ENCODE measurements at places on chromosomes 12 and 14. TPM values are rescaled to one million over a fixed set of nuclear protein-coding genes. Genes with fewer than 3 reads are reported as not detected.

ART4 gene
- not detected for total RNA-seq

TAS2R30 gene
- total RNA-seq, result not detected

KLRC1 gene
- total RNA-seq, result not detected

CHST11 gene
- total RNA-seq, result 18.9 TPM

WNT1 gene
- not detected for total RNA-seq

OTOGL gene
- not detected for total RNA-seq

NOVA1 gene
- total RNA-seq, result 4.7 TPM

PELI2 gene
- 1.2 TPM for total RNA-seq

PTPRB gene
- total RNA-seq, result 0.42 TPM

Data from A549 treated with Mapracorat at 1 μM for 4 hours (cell line).